OCI-LY7 (cell line): ENCODE measurements at places on chromosomes 7 and 10.

GRCh38 chr7:29609162-29610037 lies 45.8 kb downstream of the PRR15 start:
- DNase-seq = no peak

GRCh38 chr7:148058092-148058491 lies 532.5 kb upstream of the C7orf33 start:
- DNase-seq = no peak

DNA sequence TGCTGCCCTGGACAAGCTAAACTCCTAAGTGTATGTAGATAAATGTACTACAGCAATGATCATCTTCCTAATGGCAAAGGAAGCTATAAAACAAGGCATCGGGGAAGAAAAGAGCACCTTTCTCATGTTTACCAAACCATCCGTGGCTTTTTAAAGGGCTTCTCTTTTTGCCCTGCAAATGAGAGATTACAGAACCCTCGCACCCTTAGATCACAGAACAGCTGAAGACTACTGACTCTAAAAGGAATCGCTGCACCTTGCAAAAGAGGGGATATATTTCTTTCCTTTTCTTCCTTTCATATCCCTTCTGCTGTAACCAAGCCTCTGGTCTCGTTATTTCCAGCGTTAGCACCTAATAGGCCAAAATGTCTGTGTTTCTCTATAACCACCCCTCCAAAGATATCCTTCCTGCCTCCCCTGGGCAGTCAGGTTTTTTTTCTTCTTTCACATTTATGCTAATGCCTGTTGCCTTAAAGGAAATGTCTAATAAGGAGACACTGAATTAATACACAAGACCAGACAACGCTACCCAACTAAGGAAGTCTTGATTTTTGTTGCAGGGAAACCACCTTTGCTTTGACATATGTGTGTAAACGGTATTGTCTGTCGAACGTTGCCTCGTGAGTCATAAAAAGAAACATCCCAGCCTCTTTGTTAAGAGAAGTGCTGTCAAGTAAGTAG lies 10.5 kb downstream of the ST8SIA6 start:
- DNase-seq = no peak

- no peak for DNase-seq
These were observed 29.0 kb downstream of the UPP1 start for GRCh38 chr7:48118041-48118440.

GRCh38 chr10:11149807-11150141 lies 132.1 kb downstream of the CELF2 start:
- DNase-seq = no peak

DNA sequence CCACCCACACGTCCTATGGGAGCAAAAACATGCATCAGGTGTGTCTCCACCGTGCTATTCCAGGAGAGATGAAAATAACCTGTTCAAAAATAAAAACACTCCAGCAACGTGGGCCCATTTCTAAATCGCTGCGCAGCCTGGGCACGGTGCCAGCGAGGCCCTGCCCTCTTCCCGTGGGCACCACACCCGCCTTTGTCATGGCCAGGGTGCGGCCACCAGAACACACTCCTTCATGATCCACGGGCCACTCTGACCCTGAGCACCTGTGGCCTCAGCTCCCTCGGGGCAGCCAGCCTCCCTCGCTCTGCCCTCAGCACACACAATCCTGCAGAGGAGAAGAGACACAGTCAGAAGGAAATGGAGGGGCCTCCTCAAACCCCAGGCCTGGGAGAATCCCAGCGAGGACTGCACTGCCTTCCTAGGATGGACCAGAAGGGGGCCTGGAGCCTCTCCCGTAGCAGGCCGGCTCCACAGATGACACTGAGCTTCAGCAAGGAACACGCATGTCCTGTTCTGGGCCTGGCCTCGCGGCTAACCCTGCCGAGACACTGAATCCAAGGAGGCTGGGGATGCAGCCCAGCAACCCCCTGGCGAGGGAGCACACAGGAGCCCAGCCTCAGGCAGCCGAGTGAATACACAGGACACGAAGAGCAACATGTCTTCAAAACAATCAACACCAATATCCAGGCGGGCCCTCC lies 169.0 kb downstream of the MAD1L1 start:
- no peak for DNase-seq
